ENCODE measurements at places on chromosomes 1 and 21.

DNA sequence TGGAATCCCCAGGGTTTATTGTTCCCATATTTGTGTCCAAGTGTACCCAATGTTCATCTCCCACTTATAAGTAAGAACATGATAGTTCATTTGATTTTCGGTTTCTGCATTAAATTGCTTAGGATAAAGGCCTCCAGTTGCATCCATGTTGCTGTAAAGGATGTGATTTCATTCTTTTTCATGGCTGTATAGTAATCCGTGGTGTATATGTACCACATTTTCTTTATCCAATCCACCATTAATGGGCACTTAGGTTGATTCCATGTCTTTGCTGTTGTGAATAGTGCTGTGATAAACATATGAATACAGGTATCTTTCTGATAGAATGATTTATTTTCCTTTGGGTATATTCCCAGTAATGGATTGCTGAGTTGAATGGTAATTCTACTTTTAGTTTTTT lies 20.0 kb upstream of the BATF3 start:
- no peak for DNase-seq

DNA sequence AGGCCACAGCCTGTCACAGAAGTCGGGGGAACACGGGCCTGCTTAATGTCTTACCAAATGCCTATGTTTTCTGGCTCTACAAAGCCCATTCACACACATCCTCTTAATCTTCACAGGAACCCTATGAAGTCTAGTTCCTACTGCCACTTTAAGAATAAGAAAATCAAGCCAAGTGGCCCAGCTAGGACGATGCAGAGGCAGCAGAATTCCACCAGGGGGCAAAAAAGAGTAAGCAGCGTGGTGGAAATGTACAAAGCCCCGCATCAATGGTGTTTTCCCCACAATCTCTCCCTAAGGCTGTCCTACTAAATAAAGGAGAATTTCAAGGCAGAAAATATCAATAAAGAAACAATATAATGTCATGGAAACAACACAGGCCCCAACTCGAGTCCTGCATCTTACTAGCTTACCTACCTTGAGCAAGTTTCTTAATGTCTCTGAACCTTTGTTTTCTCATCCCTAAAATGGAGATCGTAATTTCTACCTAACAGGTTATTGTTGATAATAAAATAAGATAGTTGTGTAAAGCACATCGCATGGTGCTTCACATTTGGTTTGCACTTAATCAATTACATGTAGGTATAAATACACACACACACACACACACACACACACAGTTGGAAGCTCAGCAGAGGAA lies 21.4 kb downstream of the SEC16B start:
- no peak for DNase-seq

DNA sequence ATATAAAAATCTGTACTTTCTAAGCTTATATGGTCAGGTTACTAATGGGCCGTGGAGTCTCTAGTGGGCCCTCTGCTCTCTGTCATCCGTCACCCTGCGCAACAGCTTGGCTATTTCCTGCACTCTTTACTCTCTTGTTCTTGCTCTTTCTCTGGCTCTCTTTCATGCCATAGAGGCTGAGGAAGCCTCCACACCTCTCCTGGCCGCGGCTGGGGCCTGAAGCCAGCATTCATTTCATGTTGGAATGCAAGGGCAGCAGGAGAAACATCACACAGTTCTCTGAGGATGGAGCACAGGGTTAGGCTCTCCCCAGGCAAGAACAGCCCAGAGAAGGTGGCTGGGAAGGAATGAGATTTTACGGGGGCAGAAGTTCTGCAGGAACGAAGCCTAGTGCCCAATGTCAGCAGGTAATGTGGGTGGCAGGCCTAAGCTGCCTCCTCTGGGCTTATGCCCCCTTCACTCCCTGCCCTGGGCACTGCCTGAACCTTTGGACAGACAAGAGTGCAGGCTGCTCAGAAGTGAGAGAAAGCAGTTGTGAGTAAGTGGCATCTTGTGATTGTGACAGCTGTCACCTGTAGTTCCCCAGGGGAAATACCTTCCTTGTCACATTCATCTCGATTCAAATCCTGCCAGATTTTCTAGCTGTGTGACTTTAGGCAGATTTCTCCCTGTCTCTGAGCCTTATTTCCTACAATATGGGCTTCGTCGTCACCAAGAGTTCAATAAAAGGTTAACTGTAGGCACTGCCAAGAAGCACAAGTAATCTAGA lies 3.6 kb upstream of the FHAD1 start:
- DNase-seq, result no peak

- DNase-seq, result no peak
Observed at GRCh38 chr21:40118527-40118926, 251.3 kb downstream of the PCP4 start.

DNA sequence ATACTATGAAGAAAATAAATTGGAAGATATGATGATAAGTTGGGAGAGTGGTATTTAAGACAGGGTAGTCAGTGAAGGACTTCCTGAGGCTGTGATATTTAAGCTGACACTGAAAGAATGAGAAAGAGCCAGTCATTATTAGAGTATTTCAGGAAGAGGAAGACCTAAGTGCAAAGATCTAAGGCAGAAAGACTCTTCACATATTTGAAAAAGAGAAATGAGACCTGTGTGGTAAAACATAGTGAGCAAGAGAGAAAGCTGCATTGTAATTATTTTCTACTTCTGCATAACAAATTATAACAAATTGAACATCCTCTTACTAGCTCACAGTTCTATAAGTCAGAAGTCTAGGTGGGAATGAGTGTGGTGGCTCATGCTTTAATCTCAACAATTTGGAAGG lies 34.6 kb upstream of the DOCK7 start:
- DNase-seq, result no peak

DNA sequence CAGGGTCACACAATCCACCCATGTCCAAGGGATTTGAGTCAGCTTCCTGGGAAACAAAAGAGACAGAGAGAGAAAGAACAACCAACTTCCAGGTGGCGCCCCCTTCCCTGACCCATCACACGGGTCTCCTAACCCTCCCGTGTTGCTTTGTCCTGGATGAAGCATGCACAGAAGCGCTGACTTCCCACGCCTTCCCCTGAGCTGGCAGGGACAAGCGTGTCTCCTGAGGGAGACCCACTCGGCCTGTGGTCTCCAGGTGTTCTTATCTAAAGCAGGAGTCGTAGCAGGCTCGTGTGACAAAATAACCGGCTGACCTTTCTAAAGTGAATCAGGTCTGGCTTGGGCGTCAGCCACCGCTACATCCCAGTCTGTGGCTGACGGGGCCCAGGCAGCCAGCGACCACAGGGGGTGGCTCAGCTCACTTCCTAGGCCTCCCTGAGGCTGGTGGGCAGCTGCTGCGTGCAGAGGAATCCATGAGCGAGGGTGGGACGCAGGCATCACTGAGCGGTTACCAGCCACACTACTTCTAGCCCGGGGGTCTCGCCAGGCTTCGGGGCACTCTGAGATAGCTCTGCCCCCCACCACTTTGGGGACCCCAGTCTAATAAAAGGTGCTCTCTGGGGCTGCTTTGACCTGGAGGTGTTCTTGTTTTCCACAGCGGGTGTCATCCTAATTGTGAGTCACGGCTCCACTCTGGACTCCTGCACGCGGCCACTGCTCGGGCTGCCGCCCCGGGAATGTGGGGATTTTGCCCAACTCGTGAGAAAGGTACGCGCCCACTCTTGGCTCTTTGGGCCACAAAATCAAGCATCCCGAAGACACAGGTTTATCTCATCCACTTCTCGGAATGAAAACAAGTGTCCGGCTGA lies 40.4 kb downstream of the UBASH3A start:
- DNase-seq, result no peak

GRCh38 chr1:217542136-217542777 lies 88.6 kb downstream of the GPATCH2 start:
- no peak for DNase-seq

- no peak for DNase-seq
Observed at GRCh38 chr1:70382682-70383081, 28.2 kb upstream of the ANKRD13C start.

DNA sequence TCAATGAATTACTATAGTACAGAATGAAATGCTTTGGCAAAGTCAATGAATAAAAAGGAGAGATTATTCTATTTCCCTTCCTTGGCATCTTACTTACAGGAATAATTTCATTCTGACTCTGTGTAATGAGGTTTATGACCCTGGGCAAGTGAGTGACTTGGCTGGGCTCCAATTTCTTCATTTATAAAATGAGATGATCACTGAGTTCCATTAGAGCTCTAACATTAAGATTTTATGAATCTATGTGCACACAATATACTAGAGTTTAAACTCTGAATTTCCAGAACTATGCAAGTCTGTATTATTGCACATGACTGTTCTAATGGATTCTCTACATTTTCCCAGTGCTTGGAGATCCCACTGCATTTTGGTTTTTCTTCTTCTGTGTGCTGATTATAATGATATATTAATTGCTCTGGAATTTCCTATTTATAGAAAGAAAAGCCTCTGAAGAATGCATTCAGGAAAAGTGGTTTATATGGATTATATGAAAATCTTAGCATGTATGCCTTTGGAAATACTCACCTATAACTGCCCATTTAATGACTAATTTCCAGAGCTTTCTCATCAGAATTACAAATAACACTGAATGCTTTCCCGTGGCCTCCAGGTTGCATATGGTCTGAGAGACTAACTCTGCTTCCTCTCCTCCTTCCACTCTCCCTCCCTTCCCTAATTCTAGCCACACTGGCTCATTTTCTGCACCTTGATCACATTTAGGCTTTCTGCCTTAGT lies 97.4 kb upstream of the CHRM3 start:
- DNase-seq, result no peak

DNA sequence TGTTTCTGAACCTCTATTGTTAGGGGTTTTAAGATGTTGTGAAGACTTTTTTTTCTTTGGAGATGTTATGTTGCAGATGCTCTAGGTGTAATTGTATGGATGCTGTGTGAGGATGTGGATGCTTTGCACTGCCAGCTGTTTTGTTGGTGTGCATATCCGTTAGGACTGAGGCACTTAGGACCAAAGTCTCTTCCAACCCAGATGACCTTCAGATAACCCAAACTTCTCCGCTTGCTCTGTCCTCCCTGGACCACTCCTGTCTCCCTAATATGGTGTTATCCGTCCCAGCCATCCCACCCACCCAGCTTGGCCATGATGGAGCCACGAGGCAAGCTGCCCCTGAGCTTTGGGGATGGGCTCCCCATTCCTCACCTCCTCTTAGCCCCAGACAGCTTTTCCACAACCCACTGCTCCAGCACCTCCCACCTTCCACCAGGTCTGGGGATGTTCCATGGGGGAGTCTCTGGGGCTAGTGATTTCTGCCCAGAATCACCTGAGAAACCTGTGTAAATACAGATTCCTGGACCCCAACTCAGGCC lies 5.1 kb upstream of the LEFTY2 start:
- DNase-seq, result no peak

- no peak for DNase-seq
Observed at GRCh38 chr1:92864131-92864530, 32.3 kb downstream of the RPL5 start.

DNA sequence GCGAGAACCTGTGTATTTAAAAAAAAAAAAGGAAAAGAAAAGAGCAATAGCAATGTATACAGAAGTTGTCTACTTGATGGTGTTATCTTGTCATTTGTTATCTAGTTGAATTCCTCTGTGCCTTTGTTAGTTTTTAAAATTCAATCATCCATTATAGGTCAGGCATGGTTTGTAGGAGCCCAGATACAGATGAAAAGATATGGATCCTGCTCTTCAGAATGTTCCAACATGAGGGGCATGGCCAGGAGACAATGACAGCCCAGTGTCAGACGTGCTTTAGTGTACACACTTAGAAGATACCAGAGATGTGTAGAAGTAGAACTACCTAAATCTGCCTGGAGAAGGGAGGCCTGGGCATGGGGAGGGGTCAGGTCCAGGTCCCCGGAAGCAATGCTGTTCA lies 16.6 kb downstream of the MTARC2 start:
- no peak for DNase-seq

DNA sequence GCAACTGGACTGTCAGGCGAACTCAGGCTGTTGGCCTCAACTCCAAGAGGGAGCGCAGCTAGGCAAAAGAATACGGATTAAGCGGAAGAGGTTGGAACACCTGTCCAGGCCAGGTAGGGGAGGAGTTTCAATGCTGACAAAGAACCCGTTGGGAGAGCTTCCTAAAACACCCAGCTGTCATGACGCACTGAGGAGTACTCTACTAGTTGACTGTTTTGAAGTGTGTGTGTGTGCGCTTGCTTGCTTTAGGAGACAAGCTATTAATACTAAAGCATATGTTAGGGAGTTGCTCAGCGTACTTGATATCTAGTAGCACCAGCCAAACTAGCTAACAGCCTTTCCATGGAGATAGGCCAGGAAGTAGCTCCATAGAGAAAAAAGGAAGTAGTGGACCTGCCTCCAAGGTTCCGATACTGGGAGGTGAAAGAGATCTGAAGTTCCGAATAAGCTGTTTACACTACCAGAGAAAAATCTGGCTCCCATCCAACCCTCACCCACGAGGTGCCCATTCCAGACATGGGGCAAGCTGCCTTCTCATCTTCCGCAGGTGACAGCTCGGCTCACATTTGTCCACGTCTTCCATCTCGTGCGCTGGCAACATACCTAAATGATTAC lies 974 bp upstream of the FNBP1L start:
- DNase-seq, result no peak
